Forelimb muscle (tissue), 1 donor: ENCODE measurements at places on chromosomes 6 and 20.

DNA sequence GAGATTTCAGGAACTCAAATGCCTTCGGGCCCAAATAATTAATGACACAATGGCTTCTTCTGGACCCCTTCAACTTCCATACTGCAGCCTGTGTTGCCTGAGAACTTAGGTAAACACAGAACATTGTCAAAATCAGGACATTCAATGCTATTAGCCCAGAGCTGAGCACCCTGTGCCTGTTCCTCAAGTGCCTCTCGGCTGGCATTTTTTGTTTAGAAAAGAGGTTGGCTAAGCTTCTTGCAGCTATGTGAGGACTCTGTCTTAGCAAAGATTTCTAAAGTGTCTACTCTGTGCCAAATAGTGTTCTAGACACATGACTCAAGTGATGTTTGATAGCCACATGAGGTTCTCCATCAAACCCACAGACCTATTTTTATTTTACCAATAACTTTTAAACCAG is 289.3 kb upstream of the ARID1B start:
- DNase-seq = no peak

DNA sequence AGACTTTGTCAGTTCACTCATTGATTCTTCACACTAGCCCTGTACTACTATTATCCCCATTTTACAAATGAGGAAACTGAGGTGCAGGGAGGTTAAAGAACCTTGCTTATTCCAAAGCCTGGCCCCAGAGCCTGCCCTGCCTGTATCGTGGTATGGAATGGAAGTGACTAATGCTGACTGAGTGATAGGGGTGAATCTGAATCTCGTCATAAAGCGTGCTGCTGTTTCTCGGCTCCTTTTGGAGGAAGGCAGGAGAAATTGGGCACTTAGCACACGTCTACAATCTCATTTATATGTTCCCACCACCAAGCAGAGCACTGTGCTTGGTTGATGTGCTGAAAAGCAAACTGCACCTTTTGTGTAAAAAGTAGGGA is 17.1 kb downstream of the GFRA4 start:
- no peak for DNase-seq

DNA sequence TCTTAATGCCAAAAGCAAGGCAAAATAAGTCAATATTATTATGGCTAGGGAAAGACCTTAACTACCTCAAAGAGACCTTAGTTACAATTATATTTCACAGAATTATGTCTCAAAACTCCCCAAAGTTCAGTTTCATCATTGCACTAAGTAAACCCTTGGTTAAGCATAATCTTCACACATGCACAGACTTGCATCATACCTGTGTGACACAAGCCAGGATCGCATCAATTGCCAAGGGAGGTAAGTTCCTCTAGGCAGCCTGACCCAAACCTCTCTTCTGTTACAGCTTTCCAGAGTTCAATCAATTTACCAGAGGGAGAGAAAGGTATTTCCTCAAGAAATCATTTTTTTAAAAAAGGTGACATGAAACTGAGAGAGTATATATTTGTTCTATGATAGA is 31.9 kb upstream of the PRSS35 start:
- DNase-seq = no peak

- DNase-seq = no peak
These were observed 28.8 kb upstream of the VEGFA start for GRCh38 chr6:43740961-43741764.
